Stimulated activated CD4-positive, alpha-beta T cell treated with anti-CD3 and anti-CD28 coated beads, Interleukin-12 subunit alpha, Interleukin-12 subunit beta, amount 100 ng/mL, for 24 hours (primary cell): ENCODE measurements at places on chromosomes 7 and 10.

DNA sequence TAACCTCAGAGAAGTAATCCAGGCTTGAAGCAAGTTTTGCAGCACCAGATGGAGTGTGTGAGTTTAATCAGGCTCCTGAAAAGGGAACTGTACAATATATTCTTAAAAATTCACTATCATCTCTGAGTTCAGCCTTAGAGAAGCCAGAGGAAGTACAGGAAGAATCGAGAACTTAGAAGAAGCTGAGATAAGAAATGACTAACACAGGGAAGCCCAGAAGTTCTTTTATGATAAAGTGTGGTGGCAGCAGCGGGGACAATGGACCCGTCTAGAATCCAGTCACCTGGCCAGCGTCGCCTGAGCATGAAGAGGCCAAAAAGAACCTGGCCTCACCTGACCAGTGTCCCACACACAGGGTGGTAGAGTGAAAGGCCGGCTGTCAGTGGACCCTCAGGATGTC, 161.0 kb downstream of the USP6NL start:
- DNase-seq = no peak

GRCh38 chr7:148714498-148714897, 15.8 kb downstream of the CUL1 start:
- no peak for DNase-seq

DNA sequence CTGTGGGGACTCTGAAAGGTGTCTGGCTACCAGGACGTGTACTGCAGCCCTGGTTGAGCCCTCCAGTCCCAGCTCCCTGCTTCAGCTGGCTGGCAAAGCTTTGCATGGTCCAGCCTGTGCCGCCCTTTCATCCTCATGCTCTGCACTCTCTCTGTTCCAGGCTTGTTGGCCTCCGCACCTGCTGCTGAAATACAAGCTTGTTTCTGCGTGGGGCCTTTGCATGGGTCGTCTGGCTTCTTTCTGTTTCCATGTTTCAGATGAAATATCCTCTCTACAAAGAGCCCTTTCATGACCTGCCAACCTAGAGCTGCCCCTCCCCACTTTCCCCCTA, 45.9 kb downstream of the TSPAN15 start:
- DNase-seq = no peak

DNA sequence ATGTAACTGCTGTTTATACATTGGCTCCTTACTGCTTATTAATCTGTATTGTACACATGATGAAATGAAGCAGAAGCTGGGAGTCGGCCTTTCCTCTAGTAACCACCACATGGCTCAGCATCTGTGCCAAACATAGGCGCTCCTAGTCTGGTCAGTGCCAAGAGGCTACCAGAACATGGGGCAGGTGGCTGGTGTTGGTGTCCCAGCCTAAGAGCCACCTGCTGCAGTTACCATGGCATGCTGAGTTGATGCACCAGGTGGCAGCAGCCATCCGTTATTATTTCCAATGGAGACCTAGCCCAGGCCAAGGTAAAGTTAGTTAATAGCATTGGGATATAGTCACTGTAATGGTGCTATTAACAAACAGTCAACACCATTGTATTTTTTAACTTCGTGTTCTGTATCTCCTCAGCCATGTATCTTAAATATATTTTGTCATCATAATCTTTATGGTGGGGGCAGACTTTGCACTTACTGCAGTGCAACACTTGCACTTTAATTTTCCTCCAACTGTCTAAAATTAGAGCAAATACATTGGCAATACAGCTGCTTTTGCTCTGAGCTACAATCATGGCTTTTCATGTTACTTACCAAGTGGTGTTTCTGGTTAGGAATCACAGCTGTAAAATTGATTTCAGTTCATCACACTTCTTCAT, 33.1 kb downstream of the HBP1 start:
- DNase-seq = no peak

GRCh38 chr10:91103384-91104192, 116.9 kb upstream of the PCGF5 start:
- DNase-seq = no peak

DNA sequence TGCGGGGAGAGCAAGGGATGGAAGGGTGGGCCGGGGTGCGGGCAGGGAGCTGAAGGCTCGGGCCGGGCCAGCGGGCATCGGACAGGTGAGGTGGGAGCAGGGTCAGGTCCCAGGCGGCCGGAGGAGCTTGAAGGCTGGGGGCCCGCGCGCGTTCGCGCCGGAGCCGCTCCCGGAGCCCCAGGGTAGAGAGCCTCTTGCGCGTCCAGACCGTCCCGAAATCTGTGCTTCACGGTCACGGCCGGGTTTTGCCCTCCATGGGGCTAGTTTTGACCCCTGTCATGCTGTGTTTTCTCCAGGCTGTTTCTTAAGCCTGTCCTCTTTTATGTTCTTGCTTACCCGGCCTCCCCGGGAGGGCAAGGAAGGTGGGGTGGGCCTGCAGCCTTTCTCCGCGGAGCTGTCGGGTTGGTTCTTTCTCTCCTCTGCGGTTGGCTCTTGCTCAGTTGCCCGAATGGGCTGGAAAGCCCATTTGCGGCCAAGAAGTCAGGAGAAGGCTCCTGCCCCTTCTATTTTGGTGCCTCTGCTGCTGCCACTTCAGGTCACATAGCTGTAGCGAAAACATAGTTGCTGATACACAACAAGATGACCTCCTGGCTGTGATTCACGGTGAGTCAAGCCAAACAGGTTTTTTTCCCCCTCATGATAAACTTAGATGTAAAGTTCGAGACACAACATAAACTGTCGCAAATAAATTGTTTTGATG, 650 bp downstream of the UBE2D1 start:
- no peak for DNase-seq

DNA sequence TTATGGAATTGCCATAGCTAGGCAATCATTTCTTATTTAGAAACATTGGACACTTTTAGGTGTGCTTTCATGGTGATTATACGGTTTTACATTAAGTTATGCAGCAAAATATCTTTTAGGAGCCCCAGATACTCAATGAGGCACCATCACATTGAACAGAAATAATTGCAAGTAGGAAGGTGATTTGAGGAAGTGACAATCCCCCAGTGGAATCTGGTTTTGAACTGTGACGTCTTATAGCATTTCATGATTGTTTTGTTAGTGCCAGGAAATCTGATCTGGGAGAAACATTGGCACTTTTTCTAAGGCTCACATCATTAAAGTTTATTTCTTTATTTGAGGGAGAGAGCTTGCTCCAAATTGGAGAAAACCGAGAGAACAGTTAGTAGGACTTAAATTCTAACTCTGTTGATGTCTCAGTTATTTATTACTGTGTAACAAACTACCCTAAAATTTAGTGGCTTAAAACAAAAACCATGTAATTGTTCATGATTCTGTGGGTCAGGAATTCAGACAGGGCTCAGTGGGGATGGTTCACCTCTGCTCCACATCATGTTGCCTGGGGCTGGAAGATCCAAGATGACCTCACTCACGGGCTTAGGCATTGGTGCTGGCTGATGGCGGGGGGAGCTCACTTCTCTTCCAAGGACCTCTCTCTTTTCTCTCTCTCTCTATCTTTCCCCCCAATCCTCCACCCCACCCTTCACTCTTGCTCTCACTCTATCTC, 78.2 kb upstream of the STEAP1B start:
- DNase-seq = no peak

DNA sequence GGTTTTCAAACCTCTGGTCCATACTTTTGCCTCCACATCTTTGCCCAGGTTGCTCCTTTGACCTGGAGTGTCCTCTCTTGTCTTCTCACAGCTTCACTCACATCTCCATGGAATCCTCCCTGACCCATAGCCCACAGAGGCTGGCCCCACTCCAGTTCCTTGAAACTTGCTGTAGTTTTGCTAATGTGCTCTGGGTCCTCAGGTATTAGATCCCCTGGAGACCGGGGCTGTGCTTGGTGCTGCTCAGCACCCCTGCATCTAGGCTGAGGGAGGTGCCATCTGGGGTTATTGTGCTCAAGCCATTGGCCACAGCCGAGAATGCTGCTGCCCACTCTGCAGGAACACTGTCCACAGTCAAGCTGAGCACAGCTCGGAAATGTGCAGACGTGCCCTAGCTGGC, 16.5 kb downstream of the KNDC1 start:
- no peak for DNase-seq

GRCh38 chr7:1364068-1364905, 95.0 kb downstream of the MICALL2 start:
- no peak for DNase-seq

DNA sequence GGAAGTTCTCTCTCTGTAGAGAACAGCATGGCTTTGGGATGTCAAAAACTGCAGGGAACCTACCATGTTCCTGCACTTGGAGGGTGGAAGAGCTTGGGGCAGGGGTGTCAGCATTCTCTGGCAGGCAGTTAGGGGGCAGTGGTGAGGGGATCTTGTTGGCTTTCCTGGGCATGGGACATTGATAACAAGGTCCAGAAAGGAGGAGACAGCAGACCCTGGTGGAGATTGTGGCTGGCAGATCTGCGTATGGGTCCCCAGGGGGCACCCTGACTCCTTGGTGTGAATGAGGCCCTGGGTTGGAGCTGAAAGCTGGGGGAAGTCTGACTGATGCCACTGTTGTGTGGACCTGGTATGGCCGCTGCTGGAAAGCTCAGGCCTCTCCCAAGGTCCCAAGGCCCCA, 22.9 kb upstream of the CAMK2B start:
- no peak for DNase-seq

GRCh38 chr7:11319491-11320274, 346.0 kb downstream of the PHF14 start:
- DNase-seq = no peak

DNA sequence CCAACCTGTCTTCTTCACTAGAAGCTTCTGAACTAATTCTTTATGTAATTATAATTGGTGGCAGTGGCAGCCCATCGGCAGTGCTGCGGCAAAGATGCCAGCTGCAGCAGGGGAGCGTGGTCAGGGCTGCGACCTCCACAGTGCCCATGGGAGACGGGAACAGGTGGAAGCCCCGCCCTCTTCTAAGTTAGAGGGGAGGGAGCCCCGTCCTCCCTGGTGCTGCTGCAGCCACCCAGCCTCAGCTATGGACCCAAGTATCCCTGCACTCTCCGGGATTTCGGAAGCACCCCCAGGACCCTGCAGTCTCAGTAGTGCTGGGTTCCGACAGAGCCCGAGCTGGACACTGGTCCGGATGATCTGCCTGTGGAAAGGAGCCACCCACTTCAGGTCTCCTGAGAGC, 117.0 kb upstream of the MBL2 start:
- DNase-seq = no peak

DNA sequence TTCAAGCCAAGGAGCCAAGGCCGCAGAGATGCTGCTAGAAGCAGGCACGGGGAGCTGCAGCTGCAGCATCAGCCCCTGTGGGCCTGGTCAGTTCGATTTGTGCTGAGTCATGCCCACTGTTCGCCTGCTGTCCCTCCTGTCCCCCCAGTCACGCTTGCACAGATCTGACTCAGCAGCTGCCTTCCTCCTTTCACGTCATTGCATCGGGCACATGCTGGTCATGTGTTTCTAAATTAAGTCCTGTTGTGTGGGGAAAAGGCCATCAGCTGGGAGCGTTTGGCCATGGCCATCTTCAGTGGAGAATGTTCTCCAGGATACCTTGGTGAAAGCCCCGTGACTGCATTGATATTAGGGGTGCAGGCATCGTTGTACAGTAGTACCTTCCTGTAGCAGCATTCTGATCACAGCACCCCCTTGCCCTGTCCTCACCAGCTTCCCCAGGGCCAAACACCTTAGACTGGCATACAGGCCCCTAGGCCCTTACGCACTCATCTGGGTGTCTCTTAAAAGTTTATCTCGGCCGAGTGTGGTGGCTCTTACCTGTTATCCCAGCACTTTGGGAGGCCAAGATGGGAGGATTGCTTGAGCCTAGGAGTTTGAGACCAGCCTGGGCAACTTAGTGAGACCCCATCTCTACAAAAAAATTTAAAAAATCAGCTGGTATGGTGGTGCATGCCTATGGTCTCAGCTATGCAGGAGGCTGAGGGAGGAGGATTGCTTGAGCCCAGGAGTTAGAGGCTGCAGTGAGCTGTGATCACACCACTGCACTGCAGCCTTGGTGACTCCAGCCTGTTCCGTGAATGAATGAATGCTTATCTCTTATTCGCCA, 23.2 kb downstream of the POR start:
- DNase-seq = no peak

GRCh38 chr10:8369666-8370065, 315.2 kb downstream of the GATA3 start:
- DNase-seq = no peak

DNA sequence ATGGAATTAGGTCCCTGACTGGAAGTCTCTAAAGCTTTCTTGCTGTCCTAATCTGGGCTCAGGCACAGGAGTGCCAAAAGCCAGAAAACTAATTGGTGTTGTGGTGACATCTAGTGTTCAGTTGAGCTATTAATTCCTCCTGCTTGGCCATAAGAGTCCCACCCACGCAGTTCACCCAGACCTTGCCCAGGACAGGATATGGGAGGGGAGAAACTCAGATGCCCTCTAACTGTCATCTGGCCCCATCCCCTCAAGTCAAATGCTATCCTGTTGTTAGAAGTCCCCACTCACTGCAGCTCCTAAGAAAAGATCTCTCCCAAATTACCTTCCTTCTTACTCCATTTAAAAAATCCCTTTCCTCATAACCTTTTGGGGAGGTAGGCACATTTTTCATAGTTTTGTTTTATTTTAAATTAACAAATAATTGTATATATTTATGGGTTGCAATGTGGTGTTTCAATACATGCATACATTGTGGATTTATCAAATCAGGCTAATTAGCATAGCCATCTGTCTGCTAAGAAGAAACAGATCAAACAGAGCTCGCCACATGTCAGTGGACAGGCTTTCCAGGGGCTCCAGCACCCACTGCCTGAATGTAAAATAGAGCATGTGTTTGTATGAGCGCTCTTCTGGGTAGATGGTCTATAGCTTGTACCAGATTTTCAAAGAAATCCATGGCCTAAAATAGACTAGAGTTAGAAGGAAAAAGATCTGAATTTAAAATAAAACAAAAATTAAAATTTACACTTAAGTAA, 84.0 kb downstream of the GSAP start:
- peak; percentile 28 for DNase-seq

DNA sequence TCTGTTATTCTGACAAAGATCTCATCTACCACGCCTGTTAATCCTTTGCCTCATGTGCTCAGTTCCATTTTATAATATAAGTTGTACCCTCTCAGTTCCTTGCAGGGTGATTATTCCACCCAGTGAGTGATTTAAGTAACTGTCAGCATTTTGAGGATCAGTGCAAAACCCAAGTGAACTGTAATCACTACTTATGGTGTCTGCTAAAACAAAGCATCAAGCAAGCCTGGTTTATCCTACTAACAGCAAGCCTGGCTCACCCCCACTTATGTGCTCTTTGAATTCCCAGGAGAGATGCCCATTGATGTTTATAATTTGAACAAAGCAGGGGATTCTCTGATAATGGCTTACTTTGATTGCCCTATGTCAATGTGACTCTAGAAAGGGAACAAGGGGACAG, 186.8 kb upstream of the LRGUK start:
- DNase-seq = no peak

GRCh38 chr7:137146012-137146455, 197.5 kb downstream of the PTN start:
- DNase-seq = no peak

DNA sequence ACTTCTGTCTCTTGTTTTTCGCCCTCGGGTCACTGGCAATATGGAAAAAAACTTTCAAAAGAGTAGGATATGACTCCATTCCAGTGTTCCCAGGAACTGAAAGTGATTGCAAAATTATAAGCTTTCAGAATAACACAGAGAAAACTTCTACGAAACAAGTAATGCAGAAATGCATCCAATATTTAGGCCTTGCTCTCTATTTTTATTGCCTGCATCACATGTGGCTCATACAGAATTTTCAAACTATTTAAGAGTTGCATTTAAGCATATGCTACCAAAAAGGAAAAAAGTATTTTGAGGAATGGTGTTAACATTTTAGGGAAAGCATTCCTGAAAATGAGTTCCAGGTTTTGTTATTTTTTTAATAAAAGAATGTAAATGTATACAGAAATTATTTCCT, 228.0 kb downstream of the CACNB2 start:
- DNase-seq = no peak

GRCh38 chr7:149334930-149335329, 72.9 kb downstream of the ZNF783 start:
- no peak for DNase-seq
